ENCODE measurements at places on chromosomes 4 and X.

GRCh38 chr4:3303923-3304710 lies 11.3 kb downstream of the RGS12 start:
- DNase-seq, result no peak

GRCh38 chrX:126575911-126576310 lies 23.3 kb upstream of the DCAF12L1 start:
- no peak for DNase-seq

DNA sequence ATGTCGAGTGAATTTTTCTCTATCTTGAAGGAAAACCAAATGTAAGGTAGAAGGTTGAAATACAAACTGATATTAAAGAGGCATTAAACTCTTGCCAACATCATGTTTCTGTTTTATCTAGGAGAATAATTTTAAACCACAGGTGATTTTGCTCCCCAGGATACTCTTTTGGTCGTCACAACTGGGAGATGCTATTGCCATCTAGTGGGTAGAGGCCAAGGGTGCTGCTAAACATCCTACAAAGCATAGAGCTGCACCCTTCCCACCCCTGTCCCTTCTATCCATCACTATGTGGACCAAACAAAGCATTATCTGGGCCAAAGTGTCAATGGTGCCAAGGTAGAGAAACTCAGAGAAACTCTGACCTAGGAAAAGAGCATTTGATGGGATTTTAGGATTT lies 154.6 kb upstream of the MAGEB2 start:
- no peak for DNase-seq

DNA sequence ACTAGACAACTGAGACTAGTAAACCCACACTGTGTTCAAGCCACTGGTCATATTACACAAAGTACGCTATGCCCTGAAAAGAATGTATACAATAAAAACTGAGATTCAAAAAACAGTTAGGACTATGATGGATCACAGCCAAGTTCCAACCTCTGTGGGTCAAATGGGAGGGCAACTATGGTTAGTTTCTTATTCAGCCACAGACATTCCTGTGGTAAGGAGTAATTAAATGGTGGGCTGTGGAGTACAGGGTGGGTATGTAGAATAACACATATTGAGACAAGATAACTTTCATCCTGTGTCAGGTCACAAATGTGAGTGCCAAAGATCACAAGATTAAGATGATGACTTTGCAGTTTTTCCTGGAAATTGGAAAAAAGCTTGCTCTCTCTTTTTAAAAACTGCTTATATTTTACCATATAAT lies 167.2 kb downstream of the NPNT start:
- DNase-seq, result no peak

- DNase-seq, result no peak
Measured at GRCh38 chrX:30302956-30303355, 6.2 kb downstream of the NR0B1 start.

DNA sequence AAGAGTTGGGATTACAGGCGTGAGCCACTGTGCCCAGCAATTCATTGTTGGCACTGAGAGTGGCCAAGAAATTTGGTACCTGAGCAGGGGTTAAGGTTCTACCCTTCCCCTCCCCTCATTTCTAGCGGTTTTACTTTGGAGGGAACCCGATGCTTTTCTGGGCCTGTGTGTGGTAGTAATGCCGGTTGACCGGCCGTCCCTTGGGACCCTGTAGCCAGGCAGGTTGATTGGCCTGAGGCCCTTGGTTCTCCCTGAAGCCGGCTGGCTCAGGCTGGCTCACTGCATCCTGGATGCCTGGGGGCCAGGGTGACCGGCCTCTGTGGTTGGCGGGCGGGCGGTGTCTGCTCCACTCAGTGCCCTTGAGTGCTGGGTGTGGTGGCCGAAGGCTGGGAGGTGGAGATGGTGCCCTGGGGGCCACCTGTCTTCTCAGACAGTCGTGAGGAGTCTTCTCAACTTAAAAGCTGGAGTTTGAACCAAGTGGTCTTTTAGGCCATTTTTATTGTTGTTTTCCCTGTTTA lies 45.6 kb downstream of the RGS12 start:
- no peak for DNase-seq

DNA sequence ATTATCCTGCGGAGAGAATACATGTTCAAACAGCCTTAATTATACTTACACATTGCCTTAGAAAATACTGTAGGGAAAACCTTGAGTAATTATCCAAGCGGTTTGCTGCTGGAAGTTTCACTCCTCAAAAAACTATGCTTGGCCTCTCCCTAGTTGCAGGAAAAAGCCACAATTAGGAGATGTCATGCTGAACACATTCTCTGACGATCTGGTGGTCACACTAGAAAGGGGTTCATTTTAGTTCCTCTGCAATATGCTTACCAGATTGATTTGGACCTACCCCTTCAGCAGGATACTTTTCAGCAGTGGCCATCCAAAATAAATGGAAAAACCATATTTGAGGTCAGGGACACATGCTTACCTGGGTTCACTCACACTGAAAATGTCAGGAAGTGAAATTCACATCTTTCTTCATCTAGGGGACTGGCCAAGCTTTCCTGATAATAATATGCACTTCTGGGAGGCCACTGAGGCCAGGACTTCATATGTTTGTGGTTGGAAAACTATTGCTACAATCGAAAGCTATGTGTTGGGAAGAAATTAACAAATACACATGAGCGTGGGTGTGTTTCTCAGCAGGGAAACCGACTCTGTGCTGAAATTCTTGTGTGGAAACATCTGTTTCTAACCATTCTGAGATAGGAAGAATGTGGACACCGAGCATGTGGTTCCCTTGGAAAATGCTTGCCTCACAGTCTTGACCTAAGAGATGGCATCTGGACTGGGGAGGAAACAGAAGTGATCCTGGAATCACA lies 68.8 kb downstream of the ATXN3L start:
- no peak for DNase-seq
